ENCODE measurements at places on chromosomes 7 and 10.

DNA sequence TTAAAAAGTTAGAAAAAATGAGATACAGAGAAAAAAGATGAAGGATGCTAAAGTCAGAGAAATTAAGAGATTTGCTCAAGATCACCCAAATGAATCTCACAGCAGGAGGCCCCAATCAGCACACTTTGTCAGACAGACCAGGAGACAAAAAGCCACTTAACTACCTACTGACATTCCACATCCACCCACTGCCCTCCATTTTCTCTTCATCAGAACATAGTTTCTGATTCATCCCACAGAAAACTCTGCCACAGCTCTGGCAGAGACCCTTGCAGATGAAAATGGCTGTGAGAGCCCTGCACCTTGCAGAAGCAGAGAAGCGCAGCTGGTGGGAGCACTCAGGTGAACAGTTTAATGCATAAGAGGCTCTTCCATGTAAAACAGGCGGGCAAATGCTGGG lies 26.6 kb downstream of the DGKI start:
- no peak for DNase-seq

DNA sequence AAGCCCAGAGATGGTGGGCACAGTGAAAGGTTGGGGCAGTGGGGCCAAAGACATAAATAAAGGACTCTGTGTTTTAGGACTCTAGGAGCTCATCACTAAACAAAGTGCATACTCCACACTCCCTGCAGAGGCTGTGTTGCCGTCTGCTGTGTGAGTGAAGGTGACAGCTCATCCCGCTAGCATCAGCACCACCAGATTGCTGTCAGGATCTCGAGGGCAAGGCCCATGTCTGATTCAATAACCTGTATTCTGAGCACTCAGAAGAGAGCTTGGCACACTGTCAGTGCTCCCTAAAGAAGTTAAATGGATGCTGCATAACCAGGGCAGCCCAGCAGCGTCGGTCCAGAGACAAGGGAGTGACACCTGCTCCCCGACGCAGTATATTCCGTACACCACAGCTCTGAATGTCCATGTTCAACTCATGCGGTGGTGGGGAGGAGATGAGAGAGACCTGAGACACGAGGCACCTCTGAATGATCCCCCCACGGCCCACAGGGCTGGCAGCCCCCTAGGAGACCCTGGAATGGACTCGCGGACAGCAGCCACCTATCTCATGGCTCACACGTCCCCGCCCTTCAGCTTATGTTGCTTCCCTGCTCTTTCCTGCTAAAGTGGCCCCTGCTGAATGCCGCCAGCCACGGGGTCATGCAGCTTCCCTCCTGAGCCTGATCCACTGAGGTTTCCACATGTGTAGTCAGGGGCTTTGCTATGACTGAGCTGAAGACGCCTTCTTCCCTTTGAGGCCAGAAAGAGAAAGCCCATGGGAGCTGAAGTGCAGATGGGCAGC lies 132.7 kb upstream of the KCNMA1 start:
- DNase-seq: no peak

GRCh38 chr10:44755481-44755880 lies 155.7 kb upstream of the TMEM72 start:
- no peak for DNase-seq

DNA sequence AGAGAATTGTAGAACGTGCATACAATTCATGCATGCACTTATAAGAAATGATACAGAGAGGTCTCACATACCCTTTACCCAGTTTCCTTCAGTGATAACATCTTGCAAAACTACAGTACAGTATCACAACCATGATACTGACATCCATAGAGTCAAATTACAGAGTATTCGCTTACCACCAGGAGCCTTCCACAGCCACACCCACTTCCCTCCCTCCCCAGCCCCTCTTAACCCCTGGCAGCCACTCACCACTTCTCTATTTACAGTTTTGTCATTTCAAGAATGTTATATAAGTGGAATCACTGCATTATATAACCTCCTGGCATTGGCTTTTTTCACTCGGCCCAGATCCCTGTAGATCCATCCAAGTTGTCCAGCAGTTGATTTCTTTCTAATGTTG lies 143.8 kb downstream of the ZNF248 start:
- no peak for DNase-seq

GRCh38 chr7:42924223-42924838 lies 7.6 kb downstream of the PSMA2 start:
- no peak for DNase-seq

DNA sequence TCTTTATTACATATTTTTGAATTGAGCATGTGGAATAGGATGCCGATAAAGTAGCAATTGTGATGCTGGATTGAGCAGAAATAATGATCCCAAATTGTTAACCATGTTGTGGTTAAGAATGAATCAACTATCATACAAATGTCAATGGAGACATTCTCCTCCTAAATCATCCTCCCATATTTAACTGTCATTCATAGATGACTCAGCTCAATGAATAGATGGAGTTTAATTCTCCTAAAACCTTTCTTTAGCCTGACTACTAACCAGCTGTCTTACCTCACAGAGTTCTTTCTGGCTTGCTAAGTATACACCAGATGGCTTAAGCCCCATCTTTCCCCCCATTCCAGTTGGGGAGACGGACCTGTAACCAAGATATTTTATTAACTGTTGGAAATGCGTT lies 23.4 kb upstream of the NPS start:
- DNase-seq: no peak

Data from glutamatergic neuron (in vitro differentiated cells).